Fibroblast of lung (primary cell): ENCODE measurements at places on chromosomes 7 and 10. TPM values are rescaled to one million over a fixed set of nuclear protein-coding genes. Genes with fewer than 3 reads are reported as not detected.

- DNase-seq: no peak
These were observed 8.4 kb upstream of the AGR2 start for GRCh38 chr7:16813232-16813616.

DNA sequence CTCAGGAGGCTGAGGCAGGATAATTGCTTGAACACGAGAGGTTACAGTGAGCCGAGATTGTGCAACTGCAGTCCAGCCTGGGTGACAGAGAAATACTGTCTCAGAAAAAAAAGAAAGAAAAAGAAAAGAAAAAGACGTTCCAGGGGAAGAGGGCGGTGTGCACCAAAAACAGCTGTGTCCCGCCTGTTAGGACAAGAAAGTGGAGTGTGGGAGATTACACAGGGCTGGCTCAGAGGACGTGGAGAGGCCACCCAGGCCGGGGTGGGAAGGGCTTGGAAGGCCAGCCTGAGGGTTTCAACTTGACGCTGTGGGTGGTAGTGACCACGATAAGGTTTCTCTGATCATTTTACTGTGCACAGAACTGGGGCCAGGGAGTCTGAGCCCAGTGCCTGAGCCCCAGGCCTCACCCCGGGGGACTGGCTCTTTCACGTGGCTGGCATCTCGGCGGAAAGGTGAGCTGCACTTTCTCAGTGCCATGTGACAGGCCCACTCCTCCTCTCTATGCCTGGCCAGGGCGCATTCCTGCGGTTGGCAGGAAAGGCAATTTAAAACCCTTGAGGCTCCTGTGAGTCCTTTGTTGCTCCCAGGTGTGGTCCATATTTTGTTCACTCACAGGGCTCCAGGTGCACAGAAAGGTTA, 13.9 kb downstream of the RHBDD2 start:
- DNase-seq: peak; percentile 38

DNA sequence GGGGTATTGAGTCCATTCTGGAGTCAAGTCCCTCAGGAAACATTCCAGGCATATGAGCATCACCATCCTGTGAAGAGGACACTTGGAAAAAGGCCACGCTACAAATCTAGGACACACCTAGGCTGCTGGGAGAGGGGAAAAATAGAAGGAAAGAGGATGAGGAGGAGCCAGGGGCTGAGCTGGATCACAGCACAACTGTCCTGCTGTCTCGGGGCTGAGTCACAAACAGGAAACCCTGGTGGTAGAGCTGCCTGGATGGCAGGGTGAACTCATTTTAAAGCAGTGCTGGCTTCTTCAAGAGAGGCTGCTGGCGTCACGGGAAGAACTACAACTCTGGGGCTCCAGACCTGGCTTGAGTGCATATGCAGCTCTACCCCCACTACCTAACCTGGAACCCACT, 151.5 kb downstream of the RNF216 start:
- DNase-seq: peak; percentile 68

GRCh38 chr7:64098-64915, 128.1 kb upstream of the FAM20C start:
- peak; percentile 61 for DNase-seq

PDE6C gene
- not detected in 2 replicates for total RNA-seq

DNA sequence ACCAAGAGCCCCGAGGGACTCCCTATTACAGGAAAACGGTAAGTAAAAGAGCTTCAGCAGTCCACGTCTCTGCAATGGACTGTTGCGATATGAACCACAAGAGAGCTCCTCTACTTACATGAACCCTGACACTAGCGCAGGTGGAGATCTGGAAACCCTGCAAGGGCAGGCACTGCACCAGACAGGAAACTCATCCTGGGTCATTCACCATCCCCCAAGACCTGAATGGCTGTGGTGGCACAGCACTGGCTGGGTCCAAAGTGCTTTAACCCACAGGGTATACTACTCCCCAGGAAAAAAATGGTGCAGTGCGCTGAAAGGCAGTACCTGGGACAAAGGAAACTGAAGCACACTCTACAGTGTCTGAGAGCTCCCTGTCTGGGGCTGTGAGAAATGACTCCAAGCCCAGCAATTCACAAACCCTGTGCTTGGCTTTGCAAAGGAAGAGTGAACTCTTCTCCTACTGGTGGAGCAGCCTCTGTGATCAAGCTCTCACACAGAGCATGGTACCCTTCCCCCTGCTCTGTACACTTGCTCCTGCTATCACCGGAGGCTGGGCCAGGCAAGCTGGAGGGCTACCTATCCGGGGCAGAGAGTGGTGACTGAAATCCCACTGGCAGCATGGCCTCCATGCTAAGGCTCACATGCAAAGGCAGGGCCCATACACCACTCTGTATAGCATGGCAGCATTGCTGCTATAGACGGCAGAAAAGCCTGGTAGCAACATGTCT, 44.9 kb downstream of the HIBADH start:
- DNase-seq: no peak

ZPBP gene
- total RNA-seq: not detected in 2 replicates

DNA sequence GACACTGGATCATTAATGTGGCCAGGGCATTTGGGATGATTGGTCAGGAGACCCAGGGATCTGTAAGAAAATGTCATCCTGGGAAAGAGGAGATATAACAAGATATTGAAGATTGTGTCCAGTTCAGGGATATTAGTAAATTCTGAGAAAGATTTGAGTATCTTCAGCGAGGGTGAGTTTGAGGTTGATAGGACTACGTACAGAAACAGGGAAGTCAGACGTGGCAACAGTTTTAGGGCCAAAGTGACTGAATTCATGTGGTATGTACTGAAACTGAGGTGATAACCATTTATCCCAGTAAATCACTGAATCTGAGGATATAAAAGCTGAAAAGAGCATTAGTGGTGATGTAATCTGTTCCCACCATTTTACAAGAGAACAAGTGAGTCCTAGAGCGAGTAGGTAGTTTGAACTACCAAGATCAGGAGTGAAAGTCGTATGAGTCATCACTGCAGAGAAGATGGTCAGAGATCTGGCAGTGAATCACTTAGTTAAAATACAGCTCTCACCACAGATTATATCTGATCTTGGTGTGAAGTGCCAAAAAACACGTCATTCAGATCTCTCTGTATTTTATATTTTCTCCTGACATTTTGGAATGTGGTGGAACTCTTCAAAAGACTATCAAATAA, 220.5 kb downstream of the CDK14 start:
- DNase-seq: peak; percentile 100

DNA sequence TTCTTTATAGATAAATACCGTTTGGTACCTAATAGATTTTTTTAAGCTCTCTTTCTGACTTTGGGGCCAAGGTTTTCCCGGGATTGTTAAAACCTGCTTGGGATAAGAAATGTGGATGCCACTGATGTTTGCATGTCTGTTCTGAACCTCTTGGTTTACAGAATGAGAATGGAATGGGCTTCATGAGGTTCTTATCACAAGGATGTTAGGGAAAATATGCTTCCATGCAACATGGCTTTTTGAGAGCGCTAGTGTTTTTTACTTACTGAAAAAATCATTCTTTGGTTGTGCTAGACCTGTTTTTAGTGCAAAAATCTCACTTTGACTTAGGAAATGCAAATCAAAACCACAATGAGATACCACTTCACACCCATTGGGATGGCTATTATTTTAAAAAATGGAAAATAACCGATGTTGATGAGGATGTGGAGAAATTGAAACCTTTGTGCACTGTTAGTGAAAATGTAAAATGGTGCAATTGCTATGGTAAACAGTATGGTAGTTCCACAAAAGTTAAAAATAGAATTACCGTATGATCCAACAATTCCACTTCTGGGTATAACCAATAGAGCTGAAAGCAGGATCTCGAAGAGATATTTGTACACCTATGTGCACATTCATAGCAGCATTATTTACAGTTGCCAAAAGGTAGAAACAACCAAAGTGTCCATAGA, 38.9 kb downstream of the TSPAN14 start:
- no peak for DNase-seq

GRCh38 chr10:96236090-96236478, 35.3 kb downstream of the BLNK start:
- no peak for DNase-seq

GRCh38 chr7:18901982-18902421, 215.4 kb downstream of the TWIST1 start:
- DNase-seq: no peak

GRCh38 chr10:102721954-102722353, 7.5 kb downstream of the SFXN2 start:
- no peak for DNase-seq

DNA sequence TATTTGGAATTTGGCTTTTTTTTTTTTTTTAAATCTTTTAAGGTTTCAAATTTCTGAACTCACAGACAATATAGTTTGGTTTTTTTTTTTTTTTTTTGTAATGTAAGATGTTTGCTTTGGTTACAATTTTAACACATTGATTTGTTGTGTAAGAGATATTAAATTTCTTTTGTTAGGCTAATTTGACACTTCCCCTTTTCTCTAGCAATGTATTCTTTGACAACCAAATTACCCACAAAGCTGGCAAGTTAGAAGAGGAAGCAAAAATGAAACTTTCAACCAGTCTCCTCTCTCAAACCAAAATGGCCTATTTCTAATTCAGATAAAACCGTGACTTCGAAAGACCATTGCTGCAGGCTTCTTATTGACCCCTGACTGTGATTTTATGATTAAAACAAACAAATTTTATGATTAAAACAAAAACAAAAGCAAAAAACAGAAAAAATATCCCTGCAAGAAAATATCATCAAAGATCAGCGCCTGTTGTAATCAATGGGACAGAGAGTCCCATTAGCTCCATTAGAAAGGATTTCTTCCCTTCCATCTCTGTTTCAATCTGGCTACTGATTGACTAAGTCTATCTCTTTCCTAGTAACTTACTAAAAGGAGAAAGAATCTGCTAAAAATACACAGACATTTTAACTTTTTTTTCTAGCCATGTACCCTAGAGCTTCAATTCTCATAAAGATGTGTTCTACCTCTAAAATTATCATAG, 489.2 kb downstream of the MDFIC start:
- DNase-seq: no peak

DNA sequence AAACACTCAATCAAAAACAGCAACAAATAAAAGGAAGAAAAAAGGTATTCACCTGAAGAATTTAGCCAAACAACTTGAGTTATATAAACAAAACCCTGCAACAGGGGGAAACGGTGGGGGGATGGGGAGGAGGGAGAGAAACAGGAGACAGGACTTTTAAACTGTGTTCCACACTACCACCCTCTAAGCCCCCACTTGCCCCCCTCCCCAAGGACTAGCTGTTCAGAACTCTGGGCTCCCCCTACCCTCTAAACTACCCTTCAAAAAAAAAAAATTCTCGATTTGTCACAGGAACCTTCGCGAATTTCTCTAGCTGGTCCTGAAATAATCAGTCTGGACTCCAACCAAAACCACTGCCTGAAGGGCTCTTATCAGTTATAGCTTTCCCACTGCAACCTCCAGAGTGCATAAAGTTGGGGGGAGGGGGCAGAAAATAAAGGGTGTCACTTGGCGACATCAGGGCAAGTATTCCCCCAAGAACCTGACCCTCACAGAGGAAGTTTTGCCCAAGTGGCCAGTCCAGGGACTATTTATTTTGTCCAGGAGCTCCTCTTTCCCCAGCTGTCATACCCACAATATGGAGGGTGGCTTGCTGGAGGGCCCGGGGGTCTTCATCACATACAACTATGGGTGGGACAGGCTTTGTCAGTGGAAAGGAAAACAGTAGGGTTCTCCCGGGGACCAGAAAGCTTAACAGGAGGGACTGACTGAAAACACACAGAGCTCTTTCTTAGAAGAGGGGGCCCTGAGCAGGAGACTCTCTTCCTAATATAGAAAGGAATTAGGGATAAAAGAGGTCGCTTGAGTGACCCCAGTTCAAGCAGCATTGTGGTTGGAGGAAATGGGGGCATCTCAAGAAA, 1.3 kb downstream of the UBE2H start:
- peak; percentile 33 for DNase-seq

ODAD2 gene
- 1.3 and 1.5 TPM in 2 replicates for total RNA-seq

DNA sequence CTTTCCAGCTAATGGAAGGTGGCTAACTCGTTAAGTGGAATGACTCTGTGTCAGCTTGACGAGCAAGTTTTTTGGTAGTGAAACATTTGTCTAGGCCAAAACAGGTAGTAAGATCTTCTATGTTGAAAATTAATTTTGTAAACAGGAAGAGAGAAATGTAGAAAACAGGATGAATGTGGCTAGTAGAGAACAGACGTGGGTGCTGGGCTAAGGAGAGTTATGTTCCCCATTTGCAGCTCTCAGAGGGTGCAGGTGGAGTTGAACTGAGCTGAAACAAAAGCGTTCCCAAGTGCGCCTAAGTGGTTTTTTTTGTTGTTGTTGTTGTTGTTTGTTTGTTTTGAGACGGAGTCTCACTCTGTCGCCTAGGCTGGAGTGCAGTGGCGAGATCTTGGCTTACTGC, 59.5 kb upstream of the SRPK2 start:
- DNase-seq: no peak

DNA sequence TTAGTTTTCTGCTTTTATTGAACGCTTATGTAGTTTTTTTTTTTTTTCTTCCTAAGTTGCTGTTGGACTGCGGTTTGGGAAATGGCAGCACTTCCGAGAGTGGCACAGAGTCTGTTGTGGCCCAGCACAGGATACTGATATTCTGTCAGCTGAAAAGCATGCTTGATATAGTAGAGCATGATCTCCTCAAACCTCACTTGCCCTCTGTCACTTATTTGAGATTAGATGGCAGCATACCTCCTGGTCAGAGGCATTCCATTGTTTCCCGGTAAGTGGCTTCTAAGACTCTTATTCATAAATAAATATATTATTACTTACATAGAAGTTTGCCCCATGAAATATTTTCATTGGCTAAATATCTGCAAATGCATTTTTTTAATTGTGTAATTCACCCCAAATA, 101.1 kb downstream of the BTAF1 start:
- DNase-seq: no peak

EMX2 gene
- total RNA-seq: not detected in 2 replicates

- DNase-seq: no peak
These were observed 272.2 kb upstream of the NEBL start for GRCh38 chr10:21169271-21169670.

DNA sequence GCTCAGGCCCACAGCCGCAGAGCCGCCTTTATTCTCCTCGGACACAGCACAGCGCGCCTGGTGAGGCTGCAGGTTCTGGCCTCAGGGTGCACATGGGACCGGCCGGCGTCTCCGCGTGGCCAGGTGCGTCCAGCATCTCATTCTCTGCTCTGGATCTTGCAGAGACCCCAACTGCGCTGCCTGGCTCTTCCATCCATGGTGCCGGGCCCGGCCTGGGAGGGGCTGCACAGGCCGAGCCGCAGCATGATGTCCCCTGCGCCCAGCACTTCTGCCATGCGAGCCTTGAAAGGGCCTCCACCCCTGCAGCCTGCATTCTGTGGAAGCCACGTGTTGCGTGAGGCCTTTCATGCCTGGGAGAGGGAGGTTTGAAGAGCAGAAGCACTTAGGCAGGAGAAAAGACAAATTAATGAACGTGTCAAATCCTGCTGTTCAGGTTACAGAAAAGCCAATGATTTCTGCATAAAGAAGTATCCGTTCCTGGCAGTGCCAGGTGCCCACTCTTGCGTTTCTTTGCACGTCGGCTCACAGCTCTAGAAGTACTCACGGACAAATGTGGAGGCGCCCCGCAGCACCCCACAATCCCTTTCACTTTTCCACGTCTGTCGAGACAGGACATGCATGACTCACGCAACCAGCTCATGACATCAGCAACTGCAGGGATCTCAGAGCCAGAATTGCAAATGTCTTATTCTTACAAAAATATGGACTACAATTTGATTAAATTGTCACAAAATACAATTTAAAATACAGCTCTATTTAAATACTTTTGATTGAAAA, 571.4 kb downstream of the DNAJB6 start:
- peak; percentile 4 for DNase-seq

AKR1B15 gene
- not detected in 2 replicates for total RNA-seq
